Activated CD4-positive, alpha-beta T cell treated with anti-CD3 and anti-CD28 coated beads, Interleukin-2, amount 50 U/mL, for 4 hours (primary cell): ENCODE measurements at places on chromosomes 11 and 22.
A peak's percentile ranks its signal among the peaks of the same experiment; 100 is the strongest.

DNA sequence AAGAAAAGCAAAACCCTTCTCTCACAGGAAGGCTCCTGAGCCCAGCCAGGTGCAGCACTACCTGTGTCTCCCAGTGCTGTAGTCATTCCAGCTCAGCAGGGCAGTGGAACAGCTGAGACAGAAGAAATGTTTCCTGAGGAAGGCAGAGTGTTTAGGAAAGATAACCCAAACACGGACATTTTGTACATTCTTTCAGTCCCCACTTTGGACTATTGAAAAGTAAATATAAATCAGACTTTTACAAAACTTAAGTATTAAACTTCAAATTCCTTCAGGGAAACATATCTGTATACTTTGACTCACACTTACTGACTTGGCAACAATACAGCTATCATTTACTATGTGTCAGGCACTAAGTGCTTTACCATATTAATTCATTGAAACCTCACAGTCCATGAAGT is 40.4 kb downstream of the RRAS2 start:
- no peak for DNase-seq

GRCh38 chr11:126636911-126637794 is 281.7 kb downstream of the ST3GAL4 start:
- DNase-seq = no peak

- DNase-seq = no peak
These were observed 651.4 kb upstream of the CHORDC1 start for GRCh38 chr11:90874281-90874680.

DNA sequence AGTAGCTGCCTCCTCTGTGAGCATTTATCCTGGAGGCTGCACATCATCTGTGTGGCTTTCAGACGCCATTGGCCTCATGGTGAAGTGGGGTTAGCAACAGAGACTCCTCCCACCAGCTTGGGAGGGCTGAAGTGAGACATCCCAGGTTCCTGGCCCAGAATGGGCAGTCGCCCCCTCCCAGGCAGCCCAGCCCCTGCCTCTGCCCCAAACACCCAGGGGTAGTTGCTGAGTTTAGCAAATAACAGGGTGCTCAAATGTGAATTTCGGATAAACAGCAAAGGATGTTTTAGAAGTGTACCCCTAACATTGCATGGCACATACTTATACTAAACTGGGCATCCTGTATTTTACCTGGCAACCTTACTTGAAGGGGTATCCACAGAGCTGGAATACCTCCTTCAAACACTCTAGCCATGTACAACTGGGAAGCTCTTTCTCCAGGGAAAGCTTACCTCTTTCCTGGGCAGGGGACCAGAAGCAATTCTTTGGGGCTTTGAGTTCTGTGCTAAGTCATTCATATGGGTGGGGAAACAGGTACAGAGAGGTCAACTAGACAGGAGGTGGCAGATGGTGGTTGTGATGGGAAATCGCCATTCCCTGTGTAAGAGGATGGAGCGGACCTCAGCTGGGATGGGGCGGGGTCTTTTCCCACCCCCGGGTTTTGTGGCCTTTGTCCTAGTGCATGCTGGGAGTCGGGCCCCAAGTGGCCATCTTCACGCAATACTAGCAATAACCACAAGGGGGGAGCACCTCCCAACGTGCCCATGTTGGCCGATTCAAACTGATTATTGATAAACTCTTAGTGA is 19.3 kb downstream of the MTFP1 start:
- peak; percentile 44 for DNase-seq

DNA sequence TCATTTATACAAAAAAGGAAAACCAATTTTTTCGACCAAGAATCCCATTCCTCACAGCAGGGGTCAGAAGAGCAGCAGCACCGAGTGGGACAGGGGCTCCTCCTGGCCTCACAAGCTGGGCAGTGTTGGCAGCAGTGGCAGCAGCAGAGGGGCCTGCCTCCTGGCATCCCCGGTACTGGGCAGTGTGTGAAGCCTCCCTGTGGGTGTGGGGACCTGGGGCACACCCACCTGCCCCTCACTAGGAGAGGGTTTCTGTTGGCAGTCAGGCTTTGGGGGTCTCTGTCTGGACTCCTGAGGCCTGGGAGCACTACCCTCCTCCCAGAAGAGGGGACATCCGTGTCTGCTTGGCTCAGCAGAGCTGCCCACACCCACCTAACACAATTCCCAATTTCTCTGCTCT is 67.8 kb downstream of the NECTIN1 start:
- no peak for DNase-seq

GRCh38 chr11:74322667-74323066 is 11.2 kb upstream of the P4HA3 start:
- no peak for DNase-seq

- DNase-seq = no peak
These were observed 6.3 kb downstream of the TYR start for GRCh38 chr11:89184021-89184420.

GRCh38 chr11:110606415-110606814 is 105.8 kb downstream of the ARHGAP20 start:
- DNase-seq = no peak

DNA sequence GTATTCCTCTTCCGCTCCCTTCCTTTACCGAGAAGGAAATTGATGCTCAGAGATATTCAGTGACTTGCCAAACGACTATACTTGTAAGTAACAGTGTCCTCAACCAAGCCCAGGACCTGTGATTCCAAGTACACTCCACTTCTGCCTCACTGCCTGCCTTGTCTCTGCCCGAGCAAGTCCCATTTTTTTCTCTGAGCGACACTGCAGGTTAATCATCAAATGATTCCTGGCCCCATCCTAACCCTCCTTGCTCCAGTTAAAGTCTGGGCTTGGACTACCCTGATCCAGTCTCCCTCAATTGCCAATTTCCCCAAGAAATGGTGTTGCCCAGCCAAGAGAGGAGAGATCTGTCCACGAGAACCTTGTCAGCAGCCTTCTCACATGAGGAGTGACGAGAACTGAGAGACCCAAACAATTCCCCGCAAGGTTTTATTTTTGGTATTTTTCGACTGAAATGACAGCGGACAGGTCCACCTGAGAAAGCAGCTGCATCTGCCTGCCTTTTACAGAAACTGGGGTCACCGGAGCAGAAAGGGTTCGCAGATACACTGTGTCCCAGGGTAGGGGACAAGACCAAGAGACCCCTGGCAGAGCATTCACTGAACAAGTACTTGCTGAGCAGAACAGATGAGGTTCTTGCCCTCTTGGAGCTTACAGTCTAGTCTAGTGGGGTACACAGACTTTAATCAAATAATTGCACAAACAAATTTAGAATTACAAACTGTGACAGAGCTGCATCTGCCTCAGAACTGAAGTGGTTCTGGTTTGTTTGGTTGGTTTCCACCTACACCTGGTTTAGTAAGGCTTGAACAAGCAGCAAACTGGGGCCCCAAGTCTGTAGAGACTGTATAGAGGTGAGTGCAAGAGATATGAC is 11.4 kb downstream of the POU2AF1 start:
- DNase-seq = no peak

- no peak for DNase-seq
These were observed 80.5 kb downstream of the CLPB start for GRCh38 chr11:72353861-72354260.

DNA sequence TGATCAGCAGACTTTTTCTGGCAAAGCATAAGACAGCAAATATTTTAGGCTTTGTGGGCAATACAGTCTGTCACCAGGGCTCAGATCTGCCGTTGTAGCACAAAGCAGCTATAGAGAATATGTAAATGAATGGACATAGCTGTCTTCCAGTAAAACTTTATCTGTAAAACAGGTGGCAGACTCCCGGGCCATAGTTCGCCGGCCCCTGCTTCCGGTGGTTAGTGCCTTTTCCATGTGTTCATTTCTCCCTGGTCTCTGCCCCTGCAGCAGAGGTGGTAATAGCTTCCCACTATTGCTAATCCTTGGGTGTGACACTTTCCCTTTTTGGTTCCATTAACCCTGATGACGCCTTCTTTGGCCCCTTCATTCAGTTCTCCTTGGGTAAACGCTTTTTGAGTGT is 93.7 kb upstream of the LDLRAD3 start:
- DNase-seq = no peak
